ENCODE measurements at places on chromosomes 3 and 15. TPM values are rescaled to one million over a fixed set of nuclear protein-coding genes. Genes with fewer than 3 reads are reported as not detected.

DNA sequence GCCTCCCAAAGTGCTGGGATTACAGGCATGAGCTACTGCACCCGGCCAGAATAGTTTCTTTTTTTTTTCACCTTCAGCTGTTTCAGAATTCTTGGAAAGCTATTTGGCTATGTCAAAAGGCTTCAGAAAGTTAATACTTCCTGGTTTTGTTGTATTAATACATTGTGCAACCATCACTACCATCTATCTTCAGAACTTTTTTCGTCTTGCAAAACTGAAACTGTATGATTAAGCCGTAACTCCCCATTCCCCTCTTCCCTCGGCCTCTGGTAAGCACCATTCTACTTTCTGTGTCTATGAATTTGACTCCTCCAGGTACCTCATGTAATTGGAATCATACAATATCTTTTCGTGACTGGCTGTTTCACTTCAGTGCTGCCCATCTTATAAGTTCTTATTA, 5.2 kb upstream of the NOX5 start:
- no peak for DNase-seq

GRCh38 chr3:27686642-27687041, 35.5 kb downstream of the EOMES start:
- no peak for DNase-seq

- DNase-seq: no peak
These were observed 8.2 kb upstream of the NEDD4 start for GRCh38 chr15:56001471-56002078.

DNA sequence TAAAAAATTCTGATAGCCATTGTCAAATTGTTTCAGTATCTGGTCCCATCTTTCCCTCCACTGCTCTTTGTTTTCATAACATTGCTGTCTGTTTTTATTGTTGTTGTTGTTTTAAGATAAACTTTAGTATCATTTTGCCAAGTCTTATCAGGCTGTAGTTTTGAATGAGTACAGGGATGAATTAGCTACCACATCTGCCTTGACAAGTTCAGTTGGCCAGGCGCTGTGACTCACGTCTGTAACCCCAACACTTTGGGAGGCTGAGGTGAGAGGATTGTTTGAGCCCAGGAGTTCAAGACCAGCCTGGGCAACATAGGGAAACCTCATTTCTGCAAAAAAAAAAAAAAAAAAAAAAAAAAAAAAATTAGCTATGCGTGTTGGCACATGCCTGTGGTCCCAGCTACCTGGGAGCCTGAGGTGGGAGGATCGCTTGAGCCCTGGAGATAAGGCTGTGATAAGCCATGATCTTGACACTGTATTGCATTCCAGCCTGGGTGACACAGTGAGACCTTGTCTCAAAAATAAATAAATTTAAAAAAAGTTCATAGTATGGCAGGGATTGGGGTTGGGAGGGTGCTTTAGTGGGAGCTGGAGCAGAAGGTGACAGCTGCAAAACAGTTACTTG, 8.3 kb upstream of the ANKDD1A start:
- no peak for DNase-seq

DNA sequence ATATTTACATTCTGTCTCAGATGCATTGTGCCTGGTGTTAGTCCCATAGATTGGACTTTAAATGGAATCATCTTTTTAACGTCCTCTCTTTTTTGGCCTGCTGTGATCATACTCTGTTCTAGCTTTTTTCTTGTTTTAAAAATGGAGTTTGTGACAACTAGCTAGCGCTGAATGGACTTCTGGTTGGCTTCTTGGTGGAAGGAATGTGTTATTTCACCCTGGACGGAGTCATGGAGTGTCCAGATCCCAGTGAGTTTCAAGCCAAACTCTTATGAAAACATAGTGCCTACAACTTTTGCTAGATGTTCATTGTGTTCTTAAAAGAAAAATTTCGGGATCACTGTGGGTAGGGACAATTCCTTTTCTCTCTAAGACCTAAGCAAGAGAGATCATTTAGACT, 192.6 kb downstream of the TCF12 start:
- no peak for DNase-seq

- DNase-seq: no peak
These were observed 118.2 kb upstream of the THBS1 start for GRCh38 chr15:39462691-39463090.

GRCh38 chr3:5252131-5252530, 64.6 kb downstream of the EDEM1 start:
- no peak for DNase-seq

DNA sequence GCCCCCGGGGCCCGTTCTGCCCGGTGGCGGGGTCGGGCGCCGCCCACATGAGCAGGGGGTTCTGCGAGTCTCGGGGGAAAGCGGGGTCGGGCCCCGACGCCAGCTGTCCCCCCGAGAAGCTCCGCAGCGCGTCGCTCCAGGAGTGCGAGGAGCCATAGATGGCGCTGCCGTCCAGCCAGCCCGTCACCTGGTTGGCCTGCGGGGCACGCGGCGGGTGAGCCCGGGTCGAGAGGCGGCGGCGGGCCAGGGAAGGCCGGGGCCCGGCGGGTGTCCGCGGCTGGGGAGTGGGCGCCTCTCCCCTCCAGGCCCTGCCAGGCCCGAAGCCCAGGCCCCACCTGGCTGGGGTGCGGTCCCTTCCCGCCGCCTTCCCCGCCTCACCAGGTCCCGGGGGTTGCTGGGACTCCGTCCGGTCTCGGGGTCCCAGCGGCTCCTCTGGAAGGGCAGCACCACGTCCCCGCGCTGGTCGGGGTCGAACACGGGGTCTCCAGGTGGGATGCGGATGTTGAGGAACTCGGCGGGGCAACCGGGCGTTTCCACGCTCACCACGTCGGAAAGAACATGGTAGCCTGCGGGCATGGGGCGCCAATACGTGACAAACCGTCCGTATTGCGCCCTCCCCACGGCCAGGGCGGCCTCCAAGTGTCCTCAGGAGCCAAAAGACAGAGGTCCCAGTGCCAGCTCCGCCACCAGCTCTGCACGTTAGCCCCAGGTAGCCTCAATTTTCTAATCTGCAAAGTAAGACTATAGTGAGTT, 2.4 kb downstream of the DUOX2 start:
- DNase-seq: no peak

DNA sequence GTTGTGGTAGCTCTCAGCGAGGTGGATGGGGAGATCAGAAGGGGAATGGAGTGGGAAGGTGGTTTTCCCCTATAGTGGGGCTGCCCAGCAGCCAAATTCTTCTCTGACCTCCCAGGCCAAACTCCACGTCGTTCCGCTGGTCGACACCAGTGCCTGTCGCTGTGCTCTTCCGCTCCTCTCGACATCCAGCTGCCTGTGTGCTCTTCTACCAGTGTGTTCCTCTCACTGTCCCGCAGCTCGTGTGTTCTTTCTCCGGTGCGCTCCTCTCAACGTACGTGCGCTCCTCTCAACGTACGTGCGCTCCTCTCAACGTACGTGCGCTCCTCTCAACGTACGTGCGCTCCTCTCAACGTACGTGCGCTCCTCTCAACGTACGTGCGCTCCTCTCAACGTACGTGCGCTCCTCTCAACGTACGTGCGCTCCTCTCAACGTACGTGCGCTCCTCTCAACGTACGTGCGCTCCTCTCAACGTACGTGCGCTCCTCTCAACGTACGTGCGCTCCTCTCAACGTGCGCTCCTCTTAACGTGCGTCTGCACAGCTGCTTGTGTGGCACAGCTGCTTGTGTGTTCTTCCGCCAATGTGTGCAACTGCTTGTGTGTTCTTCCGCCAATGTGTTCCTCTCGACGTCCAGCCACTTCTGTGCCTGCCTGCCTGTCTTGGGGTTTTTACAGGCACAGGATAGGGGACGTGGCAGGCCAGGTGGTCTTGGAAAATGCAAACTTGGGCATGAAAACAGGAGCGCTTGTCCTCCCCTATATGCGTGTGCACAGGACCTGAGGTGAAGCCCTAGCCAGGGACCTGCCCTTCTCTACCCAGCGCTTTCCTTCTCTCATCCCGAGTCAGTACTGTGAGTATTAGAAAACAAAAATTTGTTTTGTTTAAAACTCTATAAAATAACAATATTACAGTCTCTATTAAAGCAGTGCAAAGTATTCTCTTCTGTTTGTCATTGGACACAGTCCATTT, 991.1 kb downstream of the GBE1 start:
- no peak for DNase-seq

DNA sequence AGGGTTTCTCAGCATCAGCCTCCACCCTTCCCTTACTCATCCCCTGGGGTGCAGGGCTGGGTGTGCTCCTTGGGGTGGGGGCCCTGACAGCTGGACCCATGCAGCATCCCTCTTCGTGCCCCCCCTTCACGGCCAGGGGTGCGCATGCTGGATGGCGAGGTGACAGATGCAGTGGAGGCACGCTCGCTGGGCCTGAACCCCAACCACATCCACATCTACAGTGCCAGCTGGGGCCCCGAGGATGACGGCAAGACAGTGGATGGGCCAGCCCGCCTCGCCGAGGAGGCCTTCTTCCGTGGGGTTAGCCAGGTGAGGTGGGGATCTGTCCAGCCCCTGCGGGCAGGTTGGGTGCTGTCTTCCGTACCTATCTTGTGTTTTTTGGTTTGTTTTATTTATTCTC, 6.3 kb upstream of the FES start:
- DNase-seq: no peak

Gene MYO5C
- 22.1 TPM for polyA plus RNA-seq

Gene NRG4
- 9.4 TPM for polyA plus RNA-seq

Data from renal cortex interstitium (tissue), 15 donors.